ENCODE measurements at places on chromosomes 7 and 10.

- DNase-seq, result no peak
Measured at GRCh38 chr10:1449572-1450205, 287.6 kb downstream of the ADARB2 start.

- no peak for DNase-seq
Measured at GRCh38 chr7:45919231-45919784, 1.8 kb downstream of the IGFBP3 start.

GRCh38 chr7:41984888-41985287 lies 252.1 kb downstream of the GLI3 start:
- DNase-seq, result no peak

GRCh38 chr7:37349979-37350590 lies 98.6 kb downstream of the ELMO1 start:
- DNase-seq, result peak; percentile 72

DNA sequence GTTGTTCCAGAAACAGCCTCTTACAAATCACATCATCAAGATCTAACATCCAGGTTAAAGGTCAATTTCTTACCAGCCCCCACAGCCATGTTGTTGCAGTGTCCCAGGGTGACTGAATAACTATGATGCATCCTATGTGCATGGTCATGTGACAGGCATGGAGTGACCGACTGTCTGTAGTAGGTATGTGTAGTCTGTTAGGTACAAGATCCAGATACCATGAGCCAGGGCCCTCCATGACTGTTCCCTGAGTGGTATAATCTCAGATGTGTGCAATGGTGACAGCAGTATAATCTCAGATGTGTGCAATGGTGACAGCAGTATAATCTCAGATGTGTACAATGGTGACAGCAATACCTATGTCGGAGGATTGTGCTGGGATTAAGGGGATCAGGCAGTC lies 8.8 kb downstream of the CDHR3 start:
- DNase-seq, result no peak

DNA sequence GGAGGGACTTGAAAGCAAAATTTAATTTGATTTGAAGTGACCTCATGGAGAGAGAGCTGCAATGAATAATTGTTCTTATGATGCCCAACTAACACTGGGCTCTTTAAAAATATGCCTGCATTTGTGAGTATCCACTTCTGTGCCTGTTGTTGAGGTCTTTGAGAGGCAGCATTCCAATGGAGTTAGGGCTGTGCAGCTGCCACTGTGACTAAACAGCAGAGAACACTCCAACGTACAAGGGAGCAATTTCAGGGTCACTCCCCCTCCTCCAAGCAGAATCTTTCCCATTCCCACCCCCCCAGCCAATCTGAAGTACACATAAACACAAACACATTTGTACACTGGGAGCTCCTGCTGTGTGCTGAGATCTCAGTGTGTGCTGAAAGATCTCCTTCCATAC lies 28.0 kb upstream of the GSAP start:
- no peak for DNase-seq

DNA sequence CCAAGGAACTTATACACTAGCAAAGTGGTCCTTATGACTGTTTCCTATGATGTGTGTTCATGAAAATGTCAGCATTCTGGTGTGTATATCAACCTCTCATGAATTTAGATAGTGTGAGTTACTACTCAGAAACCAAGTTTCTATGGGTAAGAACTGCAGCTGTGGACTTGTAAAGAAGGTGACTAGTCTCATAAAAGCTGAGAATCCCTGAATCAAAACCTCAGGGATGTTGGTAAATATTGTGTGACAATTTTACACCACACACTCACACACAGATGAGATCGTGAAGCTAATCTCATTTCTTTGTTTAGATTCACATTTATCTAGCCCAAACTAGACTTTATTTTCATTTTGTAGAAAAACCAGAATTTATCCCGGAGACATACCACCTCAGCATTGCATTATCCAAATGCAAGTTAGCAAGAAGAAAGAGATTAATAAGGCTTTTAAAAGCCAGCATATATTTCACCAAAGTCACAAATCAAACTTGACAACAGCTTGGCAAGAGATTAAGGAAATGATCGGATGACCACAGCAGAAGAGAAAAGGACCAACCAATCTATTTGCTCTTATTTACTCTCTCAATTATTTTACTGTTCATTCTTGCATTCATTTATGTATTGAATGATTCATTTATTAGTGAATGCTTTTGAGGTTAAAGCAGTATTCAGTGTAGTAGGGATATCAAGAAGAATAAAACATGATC lies 92.9 kb downstream of the PLXDC2 start:
- peak; percentile 24 for DNase-seq

- DNase-seq, result no peak
Measured at GRCh38 chr7:71470830-71471229, 338.9 kb downstream of the GALNT17 start.

DNA sequence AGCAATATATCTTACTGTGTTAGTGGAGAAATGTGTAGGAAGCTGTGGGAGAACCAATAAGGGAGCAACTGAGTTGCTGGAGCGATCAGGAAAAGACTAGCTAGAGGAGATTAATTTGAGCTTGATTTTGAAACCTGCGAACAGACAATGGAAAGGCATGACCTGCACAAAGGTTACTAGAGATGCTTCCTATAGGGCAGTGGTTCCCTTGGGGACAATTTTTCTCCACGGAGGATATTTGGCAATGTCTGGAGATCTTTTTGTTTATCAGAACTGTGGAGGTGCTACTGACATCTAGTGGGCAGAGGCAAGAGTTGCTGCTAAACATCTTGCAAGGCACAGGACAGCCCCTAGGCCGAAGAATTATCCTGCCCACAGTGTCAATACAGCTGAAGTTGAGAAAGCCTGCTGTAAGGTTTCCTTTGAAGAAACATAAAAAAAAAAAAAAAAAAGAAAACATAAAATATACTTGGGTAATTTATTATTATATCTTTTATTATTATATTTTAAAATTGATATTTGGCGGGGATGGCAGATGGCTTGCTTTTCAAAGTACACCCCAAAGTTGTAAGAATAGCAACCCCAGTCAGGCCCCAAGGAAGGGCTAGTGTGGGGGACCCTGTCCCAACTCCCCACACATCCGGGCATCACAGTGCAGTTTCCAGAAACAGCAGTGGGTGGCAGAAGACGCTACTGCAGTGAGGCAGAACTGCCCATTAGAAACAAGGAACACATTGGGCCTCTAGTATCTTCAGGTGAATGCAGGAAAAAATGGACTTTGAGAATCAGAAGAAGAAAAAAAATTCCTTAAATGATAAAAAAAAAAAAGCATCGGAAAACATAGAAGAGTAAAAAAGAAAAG lies 481.6 kb downstream of the SH2D4B start:
- peak; percentile 80 for DNase-seq

DNA sequence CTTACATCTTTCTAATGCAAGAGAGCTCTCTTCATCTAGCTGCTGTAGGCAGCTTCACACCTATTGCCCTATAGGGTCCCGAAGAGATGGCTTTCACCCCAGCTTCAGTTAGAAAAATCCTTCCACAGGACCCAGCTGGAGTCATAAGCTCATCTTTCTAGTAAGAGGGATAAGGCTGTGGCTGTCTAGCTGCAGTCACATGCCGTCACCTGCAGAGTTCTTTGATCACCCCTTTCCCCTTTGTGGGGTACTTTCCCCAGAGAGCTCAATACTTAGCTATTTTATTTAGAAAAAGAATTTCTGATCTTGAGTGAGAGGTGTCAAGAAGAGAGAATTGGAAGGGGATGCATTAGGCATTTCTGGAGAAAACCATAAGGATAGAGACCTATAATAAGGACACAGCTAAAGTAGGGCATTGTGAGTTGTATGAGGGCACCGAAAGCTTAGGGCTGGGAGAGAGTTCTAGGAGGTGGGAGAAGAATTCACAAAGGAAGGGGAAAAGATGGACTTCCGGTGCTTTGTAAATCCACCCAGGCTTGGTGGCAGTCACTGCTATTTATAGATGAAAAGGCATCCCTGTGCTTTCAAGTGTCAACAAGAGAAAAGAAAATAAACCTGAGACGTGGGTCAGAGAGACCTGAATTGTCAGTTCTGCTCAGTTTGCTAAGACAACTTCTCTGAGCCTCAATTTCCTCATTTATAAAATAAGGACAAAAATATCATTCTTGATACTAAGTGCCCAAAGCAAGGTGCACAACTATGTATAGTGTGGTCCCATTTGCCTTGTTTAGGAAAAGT lies 11.1 kb upstream of the ST8SIA6 start:
- no peak for DNase-seq

GRCh38 chr7:83586281-83586680 lies 62.7 kb downstream of the SEMA3E start:
- no peak for DNase-seq

DNA sequence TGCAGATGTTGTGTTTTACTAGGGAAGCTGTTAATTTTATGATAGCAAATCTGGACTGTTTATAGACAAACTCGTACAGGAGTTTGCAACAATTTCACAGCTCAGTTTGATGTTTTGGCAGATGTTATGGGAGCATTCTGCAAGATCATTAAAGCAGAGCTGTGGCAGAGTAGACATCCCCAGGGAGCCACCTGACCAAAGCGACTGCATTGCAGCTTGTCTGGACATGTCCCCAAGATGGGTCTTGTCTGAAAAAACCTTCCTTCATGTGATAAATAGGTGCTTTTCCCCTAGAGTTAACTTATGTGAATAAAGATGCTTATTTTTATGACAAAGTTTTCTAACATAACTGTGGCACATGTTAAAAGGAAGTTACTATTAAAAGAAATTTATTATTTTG lies 91.2 kb upstream of the GPR141 start:
- DNase-seq, result no peak

- DNase-seq, result no peak
Measured at GRCh38 chr10:34280599-34281374, 534.3 kb downstream of the PARD3 start.
